ENCODE measurements at places on chromosomes 12 and 14. TPM values are rescaled to one million over a fixed set of nuclear protein-coding genes. Genes with fewer than 3 reads are reported as not detected.
A peak's percentile ranks its signal among the peaks of the same experiment; 100 is the strongest.

ACSS3 gene
- total RNA-seq, result not detected

BDKRB2 gene
- not detected for total RNA-seq

- DNase-seq, result peak; percentile 62
- peaks cover 7% of the 10 kb centered on the region for H3K4me1 ChIP-seq
- H3K27me3 ChIP-seq, result peaks cover 22% of the 10 kb centered on the region
- peak overlapping the region; percentile 53 for H3K4me3 ChIP-seq
- no peaks in the 10 kb centered on the region for H3K36me3 ChIP-seq
- H3K27ac ChIP-seq, result no peak overlapping the region
These were observed 3.5 kb downstream of the AICDA start for GRCh38 chr12:8609061-8609570.

- no peaks in the 10 kb centered on the region for H3K27me3 ChIP-seq
- H3K4me1 ChIP-seq, result no peaks in the 10 kb centered on the region
- H3K4me3 ChIP-seq, result no peak overlapping the region
These were observed 45.6 kb downstream of the FANCM start for GRCh38 chr14:45181329-45181728.

ZNF26 gene
- 18.3 TPM for total RNA-seq

GRCh38 chr12:80154261-80154660 is 54.9 kb downstream of the OTOGL start:
- no peak for DNase-seq
- peaks cover 2% of the 10 kb centered on the region for H3K36me3 ChIP-seq
- H3K4me3 ChIP-seq, result no peak overlapping the region

HOTAIR gene
- not detected for total RNA-seq

SELPLG gene
- 47.4 TPM for total RNA-seq

- H3K36me3 ChIP-seq, result no peaks in the 10 kb centered on the region
- H3K4me3 ChIP-seq, result no peak overlapping the region
- H3K27me3 ChIP-seq, result peaks cover 12% of the 10 kb centered on the region
- DNase-seq, result no peak
- H3K4me1 ChIP-seq, result no peaks in the 10 kb centered on the region
- no peak overlapping the region for H3K27ac ChIP-seq
These were observed 9.1 kb downstream of the NPAS3 start for GRCh38 chr14:32947792-32948191.

- H3K36me3 ChIP-seq, result peaks cover 3% of the 10 kb centered on the region
- no peaks in the 10 kb centered on the region for H3K27me3 ChIP-seq
These were observed 25.9 kb downstream of the CD9 start for GRCh38 chr12:6226002-6226678.

- no peaks in the 10 kb centered on the region for H3K27me3 ChIP-seq
- no peak overlapping the region for H3K4me3 ChIP-seq
- no peak overlapping the region for H3K27ac ChIP-seq
- no peak for DNase-seq
These were observed 23.4 kb downstream of the SERPINA1 start for GRCh38 chr14:94364964-94365363.

GRCh38 chr12:113239288-113239771 is 18.1 kb downstream of the TPCN1 start:
- H3K4me3 ChIP-seq, result no peak overlapping the region
- DNase-seq, result no peak
- H3K27me3 ChIP-seq, result no peaks in the 10 kb centered on the region
- H3K36me3 ChIP-seq, result peaks cover 34% of the 10 kb centered on the region

DNA sequence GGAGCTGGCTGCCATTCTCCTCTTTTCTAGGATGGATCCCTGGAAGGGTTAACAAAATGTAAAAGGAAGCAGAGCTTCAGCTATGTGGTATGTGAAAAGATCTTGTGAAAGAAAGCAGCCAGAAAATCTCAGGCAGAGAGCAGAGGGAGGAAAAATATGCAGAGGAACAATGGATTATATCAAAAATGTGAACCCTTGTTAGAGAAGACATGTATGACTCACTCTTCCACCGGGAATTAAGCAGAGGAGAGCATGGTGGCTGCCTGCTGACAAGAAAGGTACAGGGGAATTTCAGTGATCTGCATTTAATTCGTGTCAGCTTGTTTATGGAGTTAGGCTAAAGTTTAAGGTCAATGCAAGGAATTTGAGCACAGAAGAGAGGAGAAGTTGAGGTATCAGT is 46.3 kb downstream of the KCNA1 start:
- H3K27ac ChIP-seq, result no peak overlapping the region
- no peaks in the 10 kb centered on the region for H3K36me3 ChIP-seq
- H3K27me3 ChIP-seq, result peaks cover 33% of the 10 kb centered on the region
- H3K4me3 ChIP-seq, result no peak overlapping the region

Measured in activated CD4-positive, alpha-beta T cell treated with anti-CD3 and anti-CD28 coated beads, Interleukin-2, amount 10 ng/mL, durations not matched to agents 24 days and 14 days (primary cell).